ENCODE measurements at places on chromosomes 6 and 20. TPM values are rescaled to one million over a fixed set of nuclear protein-coding genes. Genes with fewer than 3 reads are reported as not detected.

DNA sequence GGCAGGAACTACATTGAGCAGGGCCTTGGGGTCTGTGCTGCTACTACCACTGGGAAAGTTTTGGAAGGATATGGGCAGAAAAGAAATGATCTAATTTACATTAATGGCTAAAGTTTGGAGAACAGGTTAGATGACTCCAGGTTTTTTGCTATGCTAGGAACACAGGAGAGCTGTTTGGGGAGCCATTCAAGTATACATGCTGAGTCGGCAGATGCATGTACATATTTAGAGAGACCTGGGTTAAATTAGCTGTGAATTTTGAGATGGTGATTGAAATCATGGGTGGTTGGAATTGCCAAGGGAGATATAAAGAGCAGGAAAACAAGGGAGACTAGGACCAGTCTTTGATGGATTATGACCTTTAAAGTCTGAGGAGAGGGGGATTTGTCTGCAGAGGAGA is 113.1 kb upstream of the BACH2 start:
- no peak for DNase-seq

- no peak for DNase-seq
Measured at GRCh38 chr6:97778290-97779038, 495.4 kb upstream of the MMS22L start.

DNA sequence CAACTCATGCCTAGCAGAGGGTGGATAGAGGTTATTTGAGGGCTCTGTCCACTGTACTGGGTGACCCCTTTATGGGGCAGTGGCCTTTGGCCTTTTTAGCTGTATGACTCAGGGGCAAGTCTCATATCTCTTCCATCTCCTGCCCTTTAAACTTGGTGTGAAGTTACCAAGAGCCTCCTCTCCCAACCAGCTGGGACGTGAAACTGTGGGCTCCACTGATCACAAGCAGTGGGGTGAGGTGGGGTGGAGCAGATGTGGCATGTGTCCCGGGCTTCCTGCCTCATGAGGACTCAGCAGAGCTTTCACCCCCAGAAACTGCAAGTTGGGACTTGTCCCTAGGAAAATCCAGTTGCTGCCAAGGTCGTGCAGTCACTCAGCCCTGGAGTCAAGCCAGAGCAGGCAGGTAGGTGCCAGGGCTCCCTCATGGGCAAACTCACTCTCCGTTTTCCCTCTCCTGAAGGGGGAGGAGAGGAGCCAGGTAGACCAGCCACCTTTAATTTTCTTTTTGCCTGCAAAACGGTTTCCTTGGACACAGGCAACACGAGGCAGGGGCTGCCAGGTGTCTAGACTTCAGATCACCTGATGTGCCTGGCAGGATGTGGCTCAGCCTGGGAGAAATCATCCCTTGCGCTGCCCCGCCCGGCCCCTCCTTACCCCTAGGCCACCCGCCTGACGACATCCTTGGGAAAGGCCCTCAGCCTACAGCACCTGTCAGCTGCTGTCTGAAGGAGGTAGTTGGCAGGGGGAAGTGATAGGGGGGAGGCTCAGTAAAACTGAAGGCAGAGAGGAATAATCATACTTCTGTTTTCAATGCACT is 4.0 kb downstream of the CDKN1A start:
- DNase-seq, result peak; percentile 72

- DNase-seq, result no peak
Measured at GRCh38 chr6:86516087-86516486, 421.2 kb upstream of the HTR1E start.

DNA sequence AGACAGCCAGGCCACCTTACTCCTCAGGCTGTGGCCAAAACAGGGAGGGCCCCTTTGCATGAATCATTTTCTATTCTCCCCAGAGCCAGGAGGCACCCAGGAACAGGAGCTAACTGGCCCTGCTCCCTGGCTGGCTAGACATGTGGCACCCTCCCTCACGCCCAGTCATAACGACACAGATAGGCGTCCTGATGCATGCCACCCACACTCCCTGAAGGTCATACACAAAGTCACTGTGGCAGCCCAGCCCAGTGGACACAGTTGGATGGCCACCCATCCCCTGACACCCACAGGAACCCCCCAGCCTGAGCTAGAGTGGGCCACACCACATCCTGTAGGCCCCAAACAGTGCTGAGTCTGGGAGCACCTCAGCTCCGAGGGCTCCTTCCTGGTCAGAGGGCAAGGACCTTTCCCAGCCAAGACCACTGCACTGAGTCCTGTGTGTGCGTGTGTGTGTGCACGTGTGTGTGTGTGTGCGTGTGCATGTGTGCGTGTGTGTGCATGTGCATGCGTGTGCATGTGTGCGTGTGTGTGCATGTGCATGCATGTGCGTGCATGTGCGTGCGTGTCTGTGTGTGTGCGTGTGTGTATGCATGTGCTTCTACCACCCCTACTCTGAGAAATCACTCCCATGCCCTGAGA is 21.6 kb downstream of the TFEB start:
- no peak for DNase-seq

GRCh38 chr20:23689399-23689690 is 507 bp upstream of the CST4 start:
- no peak for DNase-seq

- no peak for DNase-seq
Measured at GRCh38 chr6:35771343-35771627, 5.1 kb upstream of the CLPSL2 start.

DNA sequence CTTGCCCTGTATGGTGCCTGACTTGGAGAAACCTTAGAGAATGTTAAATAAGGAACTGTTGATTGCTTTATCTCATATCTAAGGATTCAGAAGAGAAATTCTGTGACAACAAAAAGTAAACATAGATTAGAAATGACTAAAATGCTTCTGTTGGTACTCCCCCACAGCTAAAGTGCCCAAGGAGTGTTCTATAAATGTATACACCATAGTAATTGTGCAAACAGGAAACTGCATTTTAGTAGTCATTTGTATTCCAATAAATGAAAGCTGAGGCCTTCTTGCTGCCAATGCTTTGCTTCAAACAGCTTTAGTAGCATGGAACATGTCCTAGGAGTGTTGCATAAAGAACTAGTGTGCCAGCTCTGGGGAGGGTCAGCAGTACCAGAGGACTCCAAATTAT is 343.7 kb upstream of the IRAK1BP1 start:
- no peak for DNase-seq

DNA sequence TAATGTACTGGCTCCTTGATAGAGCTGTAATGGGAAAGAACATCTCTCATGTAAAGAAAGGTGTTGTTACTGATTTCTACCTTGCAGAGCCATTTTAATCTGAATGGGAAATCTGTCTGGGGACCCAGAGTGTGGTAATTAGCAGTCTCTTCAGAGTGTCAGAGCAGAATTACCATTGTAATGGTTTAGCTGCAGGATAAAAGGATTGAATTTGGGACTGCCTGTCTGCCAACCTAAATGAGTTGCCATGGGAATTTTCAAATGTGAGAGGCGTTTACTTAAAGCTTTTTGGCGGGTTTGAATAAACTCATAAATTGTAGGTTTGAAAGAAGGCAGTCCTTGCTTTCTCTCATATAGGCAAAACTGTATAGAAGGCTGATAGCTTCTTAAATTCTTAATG is 128.8 kb downstream of the QKI start:
- no peak for DNase-seq

DNA sequence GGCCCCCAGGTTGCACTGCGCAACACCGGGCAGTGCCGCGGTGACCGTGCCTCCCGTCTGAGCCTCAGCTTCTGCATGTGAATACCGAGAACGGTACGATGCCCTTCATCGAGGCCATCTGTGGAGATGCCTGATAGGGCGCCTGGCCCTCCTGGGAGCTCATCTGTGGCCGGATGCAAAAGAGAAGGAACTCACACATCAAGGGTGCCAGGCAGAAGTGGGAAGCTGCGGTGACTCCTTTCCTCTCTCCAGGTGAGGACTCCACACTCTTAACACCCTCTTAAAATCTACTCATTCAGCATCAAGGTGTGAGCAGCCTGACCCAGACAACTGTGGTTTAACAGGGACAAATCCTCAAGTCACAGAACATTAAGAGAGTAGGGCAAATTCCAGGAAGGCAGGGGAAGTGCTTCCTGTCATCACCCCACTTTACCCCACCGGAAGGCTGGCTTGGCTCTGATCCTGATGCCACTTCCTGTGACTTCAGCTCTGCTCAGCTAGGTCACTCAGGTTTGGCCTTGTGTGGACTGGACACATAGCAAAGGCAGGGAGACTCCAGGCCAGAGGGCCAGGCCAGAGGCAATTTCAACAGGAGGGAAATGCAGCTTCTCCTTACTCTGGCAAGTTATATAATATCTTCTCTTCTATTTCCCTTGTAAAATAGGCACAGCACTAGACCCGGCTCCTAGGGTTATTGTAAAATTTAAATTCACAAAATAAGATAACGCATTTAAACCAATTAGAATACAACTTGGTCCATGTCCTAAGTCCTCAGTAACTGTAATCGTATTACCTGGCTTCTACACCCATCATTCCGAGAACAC is 69.4 kb downstream of the CPNE5 start:
- DNase-seq, result no peak

DNA sequence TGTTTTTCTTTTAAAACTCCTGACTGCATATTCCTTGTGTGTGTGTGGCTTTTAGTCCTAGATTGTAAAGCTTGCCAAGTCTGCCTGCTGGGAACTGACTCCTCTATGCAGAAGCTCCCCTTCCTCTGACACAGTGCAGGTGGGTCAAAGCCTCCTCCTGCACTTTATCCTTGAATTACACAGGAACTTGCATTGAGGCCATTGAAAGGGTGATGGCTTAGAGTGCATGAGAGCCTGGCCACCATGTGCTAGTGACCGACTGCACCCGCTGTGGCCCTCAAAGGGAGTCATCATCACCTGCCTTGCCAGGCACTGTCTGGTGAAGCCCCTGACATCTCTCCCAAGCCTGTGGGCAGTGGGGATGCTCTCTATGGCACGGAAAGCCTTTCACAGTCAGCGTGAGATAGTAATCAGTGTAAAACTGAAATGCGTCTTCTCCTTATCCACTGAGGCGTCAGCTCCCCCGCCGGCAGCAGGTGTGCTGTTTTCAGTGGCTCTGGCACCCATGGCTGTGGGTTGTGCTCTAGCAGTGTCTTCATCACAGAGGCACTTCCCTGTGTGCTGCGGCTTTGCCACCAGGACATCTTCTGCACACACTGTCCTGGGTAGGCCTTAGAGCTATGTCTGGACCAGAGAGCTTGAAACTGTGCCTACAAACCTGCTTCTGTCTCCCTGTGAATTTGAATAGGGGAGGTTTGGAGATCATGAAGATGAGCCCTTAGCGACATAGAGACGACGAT is 87.9 kb downstream of the THBS2 start:
- DNase-seq, result peak; percentile 52

- DNase-seq, result no peak
Measured at GRCh38 chr6:90083891-90084290, 189.6 kb downstream of the GJA10 start.

GRCh38 chr6:18397701-18398100 is 10.6 kb downstream of the RNF144B start:
- DNase-seq, result no peak

- DNase-seq, result no peak
Measured at GRCh38 chr6:22399693-22400092, 102.9 kb upstream of the PRL start.

GRCh38 chr6:126312013-126312665 is 27.8 kb upstream of the CENPW start:
- DNase-seq, result no peak

- DNase-seq, result no peak
Measured at GRCh38 chr20:18412221-18412901, 54.5 kb downstream of the DZANK1 start.

GRCh38 chr6:157314705-157315321 is 8.5 kb downstream of the TMEM242 start:
- no peak for DNase-seq

GRCh38 chr6:1696463-1696850 is 86.7 kb downstream of the FOXC1 start:
- no peak for DNase-seq

DNA sequence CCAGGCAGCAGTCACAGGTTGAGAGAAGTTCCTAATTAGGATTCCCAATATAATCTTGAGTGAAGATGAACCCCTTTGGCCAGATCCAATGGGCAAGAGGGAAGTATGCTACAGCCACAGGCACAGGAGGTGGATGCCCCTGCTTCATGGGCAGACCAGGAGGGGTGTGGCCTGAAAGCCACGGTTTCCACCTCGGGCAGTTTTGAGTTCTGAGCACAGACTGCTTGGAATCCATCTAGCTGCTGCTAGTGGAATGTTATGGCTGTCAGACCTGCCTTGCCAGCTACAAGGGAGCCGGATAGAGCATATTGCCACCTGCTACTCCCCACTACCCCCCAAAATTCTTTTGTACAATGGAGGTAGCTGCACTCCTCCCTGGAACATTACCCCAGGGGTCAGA is 672.9 kb downstream of the HACE1 start:
- no peak for DNase-seq

- no peak for DNase-seq
Measured at GRCh38 chr6:71887744-71888230, 1.4 kb downstream of the RIMS1 start.

- no peak for DNase-seq
Measured at GRCh38 chr20:920311-920710, 4.2 kb upstream of the ANGPT4 start.

DNA sequence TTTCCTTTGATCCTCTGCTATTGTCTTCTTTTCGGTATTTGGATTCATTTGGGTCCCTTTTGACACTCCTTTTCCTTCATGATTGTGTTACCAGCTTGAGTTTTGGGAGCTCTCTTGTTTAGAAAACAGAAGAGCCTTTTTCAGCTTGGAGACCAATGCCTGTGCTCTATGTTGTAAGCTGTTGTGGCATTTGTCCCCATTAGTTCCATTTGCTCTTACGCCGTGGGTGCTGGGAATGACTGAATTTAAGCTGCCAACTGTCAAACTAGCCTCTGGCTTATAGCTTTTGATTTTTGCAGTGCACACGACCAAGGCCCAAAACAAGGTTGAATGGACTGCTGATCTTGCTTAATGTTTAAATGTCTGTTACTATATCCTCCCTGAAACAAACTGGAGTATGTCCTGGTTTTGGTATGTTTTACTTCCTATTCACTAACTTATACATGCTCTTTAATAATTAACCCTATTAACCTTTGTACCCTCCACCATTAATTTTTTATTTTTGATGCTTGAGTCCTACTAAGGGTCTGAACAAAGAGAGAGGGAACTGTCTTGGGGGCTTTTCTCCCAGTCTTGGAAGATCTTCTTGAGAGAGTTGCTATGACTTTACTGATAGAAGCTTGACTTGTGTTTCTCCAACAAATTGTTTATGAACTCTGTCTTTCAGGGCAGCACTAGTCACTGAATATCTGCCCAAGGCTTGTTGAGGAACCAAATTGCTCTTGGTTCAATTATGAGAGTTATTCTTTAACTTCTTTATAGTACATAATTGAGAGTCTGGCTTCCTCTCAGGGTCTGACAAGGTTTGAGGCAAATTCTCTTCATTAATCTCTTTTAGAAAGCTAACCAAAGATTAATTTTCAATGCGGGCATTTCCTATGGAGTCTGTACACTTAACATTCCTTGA is 100.3 kb upstream of the SIRPG start:
- DNase-seq, result no peak

WFDC2 gene
- total RNA-seq, result 33.9 TPM

ALDH8A1 gene
- 3.8 TPM for total RNA-seq

F13A1 gene
- 196 TPM for total RNA-seq

MICB gene
- 0.71 TPM for total RNA-seq

SLC22A2 gene
- total RNA-seq, result 0.28 TPM

GMPR gene
- total RNA-seq, result 15.0 TPM

PPP1R3G gene
- 2.4 TPM for total RNA-seq

MYBL2 gene
- 0.27 TPM for total RNA-seq

SIGLEC1 gene
- 10.2 TPM for total RNA-seq

ZSCAN9 gene
- total RNA-seq, result 14.0 TPM

TREM2 gene
- total RNA-seq, result not detected

Measured in sigmoid colon (tissue), 7 donors.